ENCODE measurements at places on chromosomes 4 and X. TPM values are rescaled to one million over a fixed set of nuclear protein-coding genes. Genes with fewer than 3 reads are reported as not detected.

GRCh38 chr4:46793036-46793435 lies 116.0 kb downstream of the COX7B2 start:
- no peak for DNase-seq

GRCh38 chr4:40547789-40548132 lies 81.9 kb downstream of the RBM47 start:
- DNase-seq = no peak

DNA sequence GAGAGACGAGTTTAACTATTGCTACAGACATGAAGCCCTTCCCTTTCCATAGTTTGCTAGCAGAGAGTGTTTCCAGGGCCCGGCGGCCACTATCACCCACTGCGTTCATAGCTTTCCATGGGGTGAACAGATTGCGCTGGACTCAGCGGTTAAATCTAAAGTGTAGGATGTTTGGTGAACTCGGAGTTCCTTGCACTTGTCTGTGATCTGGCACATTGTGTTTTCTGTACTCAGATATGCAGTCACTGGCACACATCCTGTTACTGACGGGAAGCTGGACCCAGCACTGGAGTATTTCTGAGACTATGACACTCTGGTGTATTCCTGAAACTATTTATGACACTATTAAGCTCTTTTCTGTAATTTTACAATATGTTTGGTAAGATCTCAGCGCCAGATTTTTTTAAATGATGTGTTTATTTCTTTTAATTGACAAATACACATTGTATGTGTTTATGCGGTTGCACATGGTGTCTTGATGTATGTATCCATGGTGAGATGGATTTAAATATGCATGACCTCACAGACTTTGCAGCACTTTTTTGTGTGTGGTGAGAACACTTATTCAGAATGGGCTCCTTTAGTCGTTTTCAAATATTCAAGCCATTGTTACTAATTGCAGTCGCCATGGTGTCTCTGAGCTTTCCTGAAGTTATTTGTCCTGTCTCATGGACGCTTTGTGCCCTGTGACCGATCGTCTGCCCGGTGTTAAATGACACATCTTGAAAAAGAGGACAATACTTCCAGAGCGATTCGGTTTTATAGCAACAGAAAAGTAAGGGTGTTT lies 14.1 kb downstream of the CD99 start:
- DNase-seq = no peak

DNA sequence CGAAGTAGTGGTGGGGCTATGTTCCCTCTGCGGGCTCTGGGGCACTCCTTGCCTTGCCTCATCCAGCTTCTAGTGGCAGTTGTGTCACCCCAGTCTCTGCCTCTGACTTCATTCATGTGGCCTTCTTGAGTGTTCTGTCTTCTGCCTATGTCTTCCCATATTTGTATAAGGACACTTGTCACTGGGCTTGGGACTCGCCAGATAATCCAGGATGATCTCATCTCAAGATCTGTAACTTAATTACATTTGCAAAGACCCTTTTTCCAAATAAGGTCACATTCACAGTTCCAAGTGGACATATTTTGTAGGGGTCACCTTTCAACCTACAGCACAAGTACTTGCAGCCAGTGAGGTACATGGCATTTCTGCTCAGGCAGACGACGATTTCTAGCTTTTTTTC lies 30.3 kb upstream of the CLDN24 start:
- DNase-seq = no peak

- no peak for DNase-seq
Observed at GRCh38 chr4:98686847-98687246, 28.4 kb upstream of the TSPAN5 start.

- DNase-seq = no peak
Observed at GRCh38 chr4:150329373-150329772, 251.1 kb downstream of the DCLK2 start.

DNA sequence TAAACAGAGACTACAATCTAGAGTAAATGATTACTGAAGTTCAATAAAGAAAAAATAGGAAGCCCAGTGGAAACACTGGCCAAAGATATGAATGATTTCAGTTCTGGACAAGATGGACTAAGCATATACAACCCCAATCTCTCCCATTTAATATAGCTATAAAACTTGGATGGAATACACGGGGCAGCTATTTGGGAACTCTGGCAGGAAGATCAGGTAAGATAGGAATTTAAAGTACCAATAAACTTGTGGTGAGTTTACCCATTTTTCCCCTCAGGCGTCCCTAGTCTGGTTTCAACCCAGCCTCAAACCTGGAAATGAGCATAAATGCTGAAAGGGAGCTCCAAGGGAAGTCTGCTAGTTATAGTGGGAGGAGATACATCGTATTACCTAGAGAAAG lies 20.4 kb downstream of the NUP54 start:
- no peak for DNase-seq

DNA sequence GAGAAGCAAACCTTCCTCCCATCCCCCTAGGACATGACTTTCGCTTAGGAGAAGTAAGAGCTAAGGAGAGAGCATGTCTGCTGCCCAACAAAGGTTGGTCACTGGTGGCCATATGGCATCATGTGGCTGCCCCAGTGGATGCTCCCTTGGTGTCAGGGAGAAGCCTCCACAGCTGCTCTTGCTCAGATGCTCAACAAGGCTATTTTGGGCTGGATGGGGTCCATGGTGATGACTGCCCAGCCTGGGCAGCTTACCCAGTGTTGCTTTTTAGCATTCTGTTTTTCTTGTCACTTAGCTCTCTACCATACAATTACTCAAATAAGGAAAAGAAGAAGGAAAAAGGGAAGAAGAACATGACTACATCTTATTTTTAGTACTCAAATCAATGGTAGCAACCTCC lies 48.9 kb upstream of the PPARGC1A start:
- DNase-seq = no peak

- DNase-seq = no peak
Observed at GRCh38 chr4:99670409-99671073, 12.9 kb upstream of the C4orf54 start.

DNA sequence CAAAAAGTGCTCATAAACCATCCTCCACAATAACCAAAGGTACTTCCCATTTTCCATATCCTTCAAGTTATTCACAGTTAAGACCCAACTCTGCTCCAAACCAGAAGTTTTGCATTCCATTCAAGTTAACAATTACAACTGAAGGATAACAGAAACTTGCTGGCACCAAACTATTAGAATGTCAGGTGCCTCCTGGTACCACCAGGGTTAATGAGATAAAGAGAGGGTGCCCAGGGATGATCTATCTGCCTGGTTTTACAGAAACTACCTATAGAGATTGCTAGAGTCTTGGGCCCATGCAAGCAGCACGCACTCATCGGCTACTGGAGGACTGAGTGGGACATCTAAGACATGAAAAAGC lies 114.6 kb downstream of the RBM47 start:
- peak; percentile 62 for DNase-seq

- DNase-seq = no peak
Observed at GRCh38 chr4:95108883-95109421, 351.2 kb downstream of the BMPR1B start.

Gene ANKRD50
- 22.9 TPM for total RNA-seq

Gene AMER1
- 6.0 TPM for total RNA-seq

Gene PNCK
- 28.3 TPM for total RNA-seq

Gene S100P
- 33.4 TPM for total RNA-seq

Gene SYTL4
- 15.8 TPM for total RNA-seq

Gene SMIM10
- 4.1 TPM for total RNA-seq

Measured in mucosa of gallbladder (tissue), 1 donor.